Cardiac fibroblast (primary cell): ENCODE measurements at places on chromosomes 5 and 9.

DNA sequence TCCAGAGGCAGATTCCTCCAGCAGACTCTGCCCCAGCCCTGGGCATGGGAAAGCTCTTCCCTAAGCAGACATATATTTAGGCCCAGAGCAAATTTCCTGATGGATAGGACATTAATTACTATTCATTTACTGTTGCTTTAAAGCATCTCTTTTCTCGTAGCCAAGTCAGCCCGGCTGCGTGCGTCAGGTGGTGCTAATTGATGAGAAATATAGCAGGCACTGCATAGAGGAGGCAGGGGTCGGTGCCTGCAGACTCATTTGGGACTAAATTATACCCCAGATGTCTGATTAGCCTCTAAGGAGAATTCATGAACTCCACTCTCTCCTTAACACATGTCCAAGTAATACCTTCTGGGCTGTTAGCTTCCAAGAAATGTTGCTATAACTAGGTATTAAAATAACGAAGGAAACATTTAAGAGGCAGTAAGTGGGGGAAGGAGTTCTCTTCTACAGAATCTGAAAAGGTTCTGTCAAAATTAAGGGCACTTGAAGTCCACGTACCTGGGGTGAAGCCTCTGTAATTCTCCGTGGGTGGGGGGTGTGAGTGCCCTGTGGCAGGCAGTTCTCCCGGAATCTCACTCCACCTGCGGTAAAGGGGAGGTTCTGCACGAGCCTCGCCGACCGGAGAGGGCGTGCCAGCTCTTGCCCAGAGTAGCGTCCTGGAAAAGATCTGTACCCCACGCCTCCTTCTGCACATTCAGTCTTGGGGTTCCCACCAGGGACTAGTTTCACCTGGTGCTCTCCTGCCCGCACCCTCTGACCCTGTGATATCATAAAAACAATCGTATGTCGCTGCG is 115.9 kb upstream of the FCN2 start:
- DNase-seq = no peak

- no peak for DNase-seq
Measured at GRCh38 chr5:10505517-10506095, 58.3 kb upstream of the ANKRD33B start.

DNA sequence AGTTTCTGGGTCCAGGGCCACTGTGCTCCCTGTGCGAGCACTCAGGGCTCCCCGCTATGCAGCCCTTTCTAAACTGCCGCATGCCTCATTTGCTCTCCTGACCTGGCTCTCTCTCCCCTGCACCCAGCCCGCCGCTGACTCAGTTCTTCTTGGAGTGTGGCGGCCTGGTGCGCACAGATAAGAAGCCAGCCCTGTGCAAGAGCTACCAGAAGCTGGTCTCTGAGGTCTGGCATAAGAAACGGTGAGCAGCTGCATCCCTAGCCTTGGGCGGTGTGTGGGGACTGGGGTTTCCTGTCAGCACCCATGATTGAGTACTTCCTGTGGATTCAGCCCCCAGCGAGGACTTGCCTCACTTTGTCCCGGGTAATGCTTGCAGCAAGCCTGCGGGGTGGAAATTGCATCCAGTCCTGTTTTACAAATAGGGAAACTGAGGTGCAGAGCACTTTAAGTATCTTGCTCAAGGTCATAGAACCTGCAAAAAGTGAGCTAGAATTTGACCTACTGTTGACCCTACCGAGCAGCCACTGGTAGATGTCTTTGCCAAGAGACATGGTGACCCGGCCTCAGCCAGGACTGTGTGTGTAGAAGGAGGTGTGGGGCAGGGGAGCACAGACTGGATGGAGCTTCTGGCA is 27.9 kb downstream of the USP20 start:
- DNase-seq = peak; percentile 89

DNA sequence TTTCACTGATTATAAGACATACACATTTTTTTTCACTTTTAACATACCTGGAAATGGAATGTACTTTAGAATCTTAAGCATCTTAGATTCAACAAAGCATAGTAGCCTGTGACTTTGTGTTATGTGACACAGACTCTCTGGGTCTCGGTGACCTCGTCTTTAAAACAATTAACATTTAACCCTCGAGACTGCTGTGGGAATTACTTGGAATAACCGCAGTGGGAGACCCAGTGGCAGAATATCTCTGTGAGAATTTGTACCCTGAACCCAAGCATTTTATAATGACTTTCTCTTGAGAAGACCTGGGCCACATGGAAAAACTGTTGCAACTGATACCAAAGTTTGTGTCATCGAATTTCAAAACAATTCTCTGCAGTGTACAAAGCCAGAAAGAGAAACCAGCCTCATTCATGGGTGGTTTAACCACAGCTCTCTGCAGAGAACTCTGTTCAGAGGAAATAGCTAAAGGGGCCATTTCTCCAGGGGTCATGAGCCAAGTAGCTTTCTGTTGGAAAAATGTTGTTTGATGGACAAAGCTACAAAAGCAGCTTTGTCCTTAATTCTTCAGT is 10.0 kb upstream of the RETREG1 start:
- DNase-seq = no peak

DNA sequence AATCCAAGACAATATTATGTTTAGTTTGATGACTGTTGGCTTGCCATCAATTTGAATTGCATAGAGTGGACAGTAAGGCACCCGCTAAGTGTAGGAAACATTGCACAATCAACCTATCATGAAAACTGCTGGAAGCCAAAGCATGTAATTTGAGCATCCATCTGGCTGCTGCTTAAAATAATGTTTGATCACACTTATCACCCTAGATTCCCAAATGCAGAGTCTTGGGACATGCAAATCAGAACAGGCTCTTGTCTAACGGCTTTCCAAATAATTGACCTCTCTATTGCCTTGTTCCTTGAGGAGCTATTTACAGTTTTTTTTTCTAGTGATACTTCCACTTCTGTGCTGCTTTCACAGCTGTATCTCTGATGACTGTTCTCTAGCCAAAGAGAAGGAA is 342.1 kb downstream of the PRR16 start:
- peak; percentile 33 for DNase-seq

DNA sequence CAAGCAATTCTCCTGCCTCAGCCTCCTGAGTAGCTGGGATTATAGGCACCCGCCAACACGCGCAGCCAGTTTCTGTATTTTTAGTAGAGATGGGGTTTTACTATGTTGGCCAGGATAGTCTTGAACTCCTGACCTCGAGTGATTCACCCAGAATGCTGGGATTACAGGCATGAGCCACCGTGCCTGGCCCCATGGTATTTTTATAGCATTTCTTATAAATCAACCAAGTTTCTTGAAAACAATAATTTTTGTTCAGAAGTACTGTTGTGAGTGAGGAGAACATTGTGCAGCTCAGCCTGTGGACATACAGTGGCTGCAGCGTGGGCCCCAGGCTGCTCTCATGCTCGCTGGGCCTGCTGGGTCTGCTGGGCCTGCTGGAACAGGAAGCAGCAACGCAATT is 45.3 kb downstream of the MAP1B start:
- peak; percentile 58 for DNase-seq

- no peak for DNase-seq
Measured at GRCh38 chr5:174211277-174211626, 165.7 kb downstream of the NSG2 start.

- no peak for DNase-seq
Measured at GRCh38 chr5:172440486-172440885, 13.8 kb downstream of the SH3PXD2B start.

GRCh38 chr9:80012557-80013330 is 441.0 kb downstream of the TLE4 start:
- no peak for DNase-seq

DNA sequence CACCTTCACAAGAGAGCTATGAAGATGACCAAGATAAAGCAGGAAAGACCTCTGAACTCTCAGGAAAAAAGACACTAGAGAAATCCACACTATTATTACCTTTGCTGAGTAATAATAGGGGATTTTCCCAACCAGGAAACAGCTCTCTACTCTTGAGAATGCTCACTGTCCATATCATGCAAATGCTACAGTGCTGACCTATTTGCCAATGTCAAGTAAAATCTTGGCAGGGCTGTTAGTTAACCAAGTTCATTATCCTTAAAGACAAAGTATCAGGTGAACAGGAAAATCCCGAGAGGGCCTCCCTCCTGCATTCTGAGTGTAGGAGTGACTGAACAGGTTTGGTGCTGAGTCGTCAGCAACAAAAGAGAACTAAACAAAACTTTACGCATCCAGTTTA is 306.6 kb downstream of the ACTL7B start:
- DNase-seq = peak; percentile 42

DNA sequence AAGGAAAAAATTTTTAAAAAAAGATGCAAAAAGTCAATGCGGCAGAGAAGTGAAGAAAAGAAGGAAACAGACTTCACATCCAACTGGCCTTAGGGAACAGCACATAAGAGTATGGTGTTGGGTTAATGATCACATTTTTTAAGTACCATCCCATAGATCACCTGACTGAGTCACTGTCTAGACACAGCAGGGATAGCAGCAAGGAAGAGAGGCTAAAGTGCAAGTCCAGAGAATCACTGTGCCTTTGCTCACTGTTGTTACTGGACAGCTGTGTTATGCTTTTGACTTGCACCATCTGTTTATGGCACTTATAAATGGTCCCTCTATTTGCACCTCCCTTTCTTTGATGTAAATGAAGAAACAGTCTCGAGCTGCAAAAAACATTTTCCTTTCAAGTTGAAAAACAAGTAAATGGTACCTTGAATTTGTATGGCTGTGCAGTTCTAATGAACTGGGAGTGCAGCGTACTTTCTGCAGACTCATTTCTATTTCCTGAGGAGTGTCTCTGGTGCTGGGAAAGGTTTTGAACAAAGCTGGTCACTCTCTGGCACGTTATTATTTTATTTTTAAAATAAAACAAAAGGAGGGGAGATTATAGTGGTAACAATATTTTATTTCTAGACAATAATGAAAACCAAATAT is 84.2 kb downstream of the TRPM6 start:
- DNase-seq = no peak
